ENCODE measurements at places on chromosomes 16 and 17.
A peak's percentile ranks its signal among the peaks of the same experiment; 100 is the strongest.

GRCh38 chr16:87948119-87948545 lies 3.1 kb upstream of the BANP start:
- DNase-seq: no peak

- peak; percentile 79 for DNase-seq
Measured at GRCh38 chr16:25692742-25693508, 1.2 kb downstream of the HS3ST4 start.

DNA sequence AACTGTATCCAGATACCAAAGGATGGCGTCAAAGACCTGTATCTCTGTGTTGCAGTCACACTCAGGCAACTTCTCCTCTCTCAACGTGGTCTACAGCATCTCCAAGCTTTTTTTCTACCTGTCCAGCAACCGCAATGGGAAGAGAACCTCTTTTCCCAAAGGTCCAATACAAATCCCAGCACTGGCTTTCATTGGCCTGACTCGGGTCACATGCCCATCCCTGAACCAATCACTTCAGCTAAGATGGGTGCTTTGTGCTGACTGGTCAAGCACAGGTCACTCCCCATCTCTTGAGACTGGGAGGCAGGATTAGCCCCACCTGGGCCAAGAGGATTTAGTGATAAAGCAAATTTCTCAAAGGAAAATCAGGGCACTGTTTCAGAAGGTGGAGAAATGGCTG lies 71.2 kb upstream of the C16orf82 start:
- no peak for DNase-seq

GRCh38 chr16:4410335-4411075 lies 5.9 kb downstream of the CORO7 start:
- DNase-seq: no peak

DNA sequence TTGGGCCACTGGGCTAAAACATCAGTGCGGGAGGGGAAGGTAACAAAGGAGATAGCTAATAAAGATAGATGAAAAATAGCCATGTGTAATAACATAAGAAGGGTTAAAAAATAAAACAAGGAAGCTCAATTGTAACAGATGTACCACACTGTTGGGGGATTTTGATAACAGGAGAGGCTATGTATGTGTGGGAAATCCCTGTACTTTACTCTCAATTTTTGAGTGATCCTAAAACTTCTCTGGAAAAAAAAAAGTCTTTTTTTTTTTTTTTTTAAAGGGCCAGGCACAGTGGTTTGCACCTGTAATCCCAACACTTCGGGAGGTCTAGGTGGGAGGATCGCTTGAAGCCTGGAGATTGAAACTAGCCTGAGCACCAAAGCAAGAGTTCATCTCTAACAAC lies 1.9 kb upstream of the MMD start:
- no peak for DNase-seq

GRCh38 chr16:66296591-66296990 lies 69.9 kb upstream of the CDH5 start:
- no peak for DNase-seq

GRCh38 chr16:1159973-1160772 lies 7.3 kb downstream of the CACNA1H start:
- no peak for DNase-seq

GRCh38 chr17:3970668-3971067 lies 6.4 kb upstream of the ATP2A3 start:
- no peak for DNase-seq

- peak; percentile 58 for DNase-seq
Measured at GRCh38 chr16:86578611-86579267, 390 bp downstream of the FOXL1 start.

- no peak for DNase-seq
Measured at GRCh38 chr16:89716916-89717687, 3.6 kb downstream of the VPS9D1 start.

DNA sequence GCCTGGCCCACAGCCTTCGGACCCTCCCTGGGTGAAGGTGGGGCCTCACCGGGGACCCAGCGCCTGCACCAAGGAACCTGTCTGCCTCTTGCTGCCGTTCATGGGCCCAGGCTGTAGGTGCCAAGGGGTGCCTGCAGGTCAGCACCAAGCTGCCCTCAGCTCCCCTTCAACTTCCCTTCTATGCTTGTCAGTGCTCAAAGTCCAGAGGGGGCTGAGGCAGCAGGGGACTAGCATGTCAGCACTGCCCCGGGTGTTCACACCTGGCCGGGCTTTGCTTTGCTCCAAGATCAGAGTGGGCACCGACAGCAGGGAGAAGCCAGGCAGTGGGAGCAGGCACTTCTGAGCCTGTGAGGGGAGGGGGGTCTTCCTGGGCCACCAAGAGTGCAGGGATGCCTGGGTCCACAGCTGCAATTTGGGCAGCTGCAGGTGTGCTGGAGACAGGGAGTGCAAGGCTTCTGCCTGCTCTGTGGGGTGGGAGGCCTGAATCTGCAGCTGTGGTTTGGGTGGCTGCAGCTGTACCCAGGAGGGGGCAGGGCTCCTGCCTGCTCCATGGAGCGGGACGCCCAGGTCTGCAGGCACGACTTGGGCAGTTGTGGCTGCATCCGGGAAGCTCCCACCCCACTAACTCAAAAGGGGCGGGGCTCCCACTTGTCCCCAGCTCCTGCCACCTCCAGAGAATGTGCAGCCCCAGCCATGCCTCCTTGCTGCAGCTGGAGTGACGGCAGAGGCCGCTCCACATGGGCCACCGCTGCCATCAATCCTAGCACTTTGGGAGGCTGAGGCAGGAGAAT lies 27.6 kb upstream of the PRM1 start:
- DNase-seq: peak; percentile 24

GRCh38 chr17:43935926-43936261 lies 6.4 kb downstream of the PPY start:
- DNase-seq: no peak

DNA sequence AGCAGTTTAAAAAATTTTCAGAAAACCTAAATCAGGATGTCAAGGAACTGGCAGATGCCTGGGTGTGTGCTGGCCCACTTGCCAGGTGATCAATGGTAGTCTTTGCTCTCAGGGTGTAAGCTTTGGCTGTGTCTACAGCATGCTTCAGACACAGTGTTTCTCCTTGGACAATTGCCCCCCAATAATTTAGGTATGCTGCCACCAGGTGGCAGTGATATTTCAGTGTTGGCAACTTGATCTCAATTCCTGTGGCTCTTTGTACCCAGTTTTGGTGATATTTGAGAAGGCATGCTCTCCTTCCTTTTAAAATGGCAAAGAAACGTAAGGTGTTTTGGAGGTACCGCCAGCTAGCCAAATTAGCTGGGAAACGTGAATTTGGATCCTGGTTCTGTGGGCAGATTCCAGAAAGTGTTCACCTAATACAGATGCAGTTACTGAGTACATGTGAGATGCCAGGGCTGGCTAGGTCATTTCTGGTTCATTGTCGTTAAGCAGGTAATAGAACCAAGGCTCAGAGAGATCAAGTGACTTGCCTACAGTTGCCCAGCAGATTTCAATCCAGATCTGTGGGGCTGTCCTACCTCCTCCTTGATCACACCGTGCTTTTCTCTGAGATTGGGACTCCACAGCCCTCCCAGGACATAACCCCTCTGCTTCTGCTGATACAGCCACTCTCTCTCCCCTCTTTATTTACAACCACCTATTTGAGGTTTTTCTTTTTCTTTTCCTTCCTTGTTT lies 155.6 kb upstream of the PLCG2 start:
- DNase-seq: peak; percentile 73

- DNase-seq: no peak
Measured at GRCh38 chr17:57567251-57567650, 177.8 kb downstream of the CCDC182 start.

Data from neural progenitor cell (in vitro differentiated cells).